ENCODE measurements at places on chromosomes 16 and 17.

DNA sequence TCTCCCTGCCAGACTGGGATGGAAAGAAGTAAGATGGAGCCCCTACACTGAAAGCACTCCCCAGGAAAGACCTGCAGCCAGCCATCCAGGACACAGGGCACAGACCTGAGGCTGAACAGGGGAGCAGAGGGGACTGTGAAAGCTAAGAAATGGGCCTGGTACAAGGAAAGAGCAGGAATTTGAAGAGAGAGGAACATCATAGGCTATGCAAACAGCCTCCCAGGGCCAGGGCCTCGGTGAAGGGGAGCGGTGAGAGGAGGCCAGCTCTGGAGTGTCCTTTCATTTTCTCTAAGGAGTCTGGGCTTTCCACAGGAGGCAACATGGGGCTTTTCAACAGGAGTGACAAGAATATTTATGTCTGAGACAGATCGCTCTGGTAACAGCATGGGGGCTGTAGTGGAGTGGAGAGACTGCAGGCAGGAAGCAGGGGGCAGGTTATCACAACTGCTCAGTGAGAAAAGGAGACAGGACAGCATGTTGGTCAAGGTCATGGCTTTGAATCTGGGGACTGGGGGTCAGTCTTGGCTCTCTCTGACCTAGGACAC is 50.1 kb downstream of the TOM1L2 start:
- DNase-seq = peak; percentile 8

GRCh38 chr17:38704606-38705522 is at the start of gene MLLT6:
Gene MLLT6 (plus strand): TSS chr17:38705273. CDS start chr17:38705633, 360 bp downstream.
- no peak for DNase-seq

DNA sequence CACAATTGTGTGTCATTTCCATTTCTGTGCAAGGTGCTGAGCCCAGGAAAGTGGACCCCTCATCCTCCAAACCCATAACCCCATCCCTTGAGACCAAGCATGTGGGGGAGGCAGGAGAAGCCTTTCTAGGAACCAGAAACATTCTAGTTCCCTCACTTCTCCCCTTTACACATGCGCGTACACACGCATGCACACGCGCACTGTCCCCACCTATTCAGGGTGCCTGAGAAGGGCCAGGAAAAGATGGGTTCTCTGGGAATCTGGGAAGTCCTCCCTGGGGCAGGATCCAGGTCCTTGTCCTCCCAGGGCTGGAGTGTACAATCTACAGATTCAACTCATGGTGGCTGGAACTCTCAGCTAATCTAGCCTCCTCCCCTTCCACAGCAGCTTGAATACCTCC is 2.4 kb downstream of the PPY start:
- DNase-seq = no peak

DNA sequence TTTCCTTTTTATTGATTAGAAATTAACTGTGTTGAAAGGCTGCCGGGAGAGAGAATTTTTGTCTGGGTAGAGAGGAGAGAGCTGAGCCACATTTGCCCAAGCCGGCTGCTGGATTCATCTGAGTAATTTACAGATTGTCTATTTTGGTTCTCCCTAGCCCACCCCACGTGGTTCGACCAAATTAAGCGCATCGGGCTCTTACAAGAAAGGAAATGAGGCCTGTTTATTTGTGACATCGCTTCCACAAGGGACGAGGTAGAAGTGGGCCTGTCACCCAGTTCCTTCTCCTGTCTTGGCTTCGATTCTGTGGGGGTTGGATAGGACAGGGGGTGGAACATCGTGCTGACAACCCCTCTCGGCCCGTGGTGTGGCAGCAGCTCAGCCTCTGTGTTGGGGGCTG is 42.9 kb downstream of the SYT17 start:
- no peak for DNase-seq

GRCh38 chr16:832652-833336 is 32.3 kb upstream of the GNG13 start:
- no peak for DNase-seq

- DNase-seq = no peak
Measured at GRCh38 chr16:86171329-86171728, 272.4 kb downstream of the IRF8 start.

DNA sequence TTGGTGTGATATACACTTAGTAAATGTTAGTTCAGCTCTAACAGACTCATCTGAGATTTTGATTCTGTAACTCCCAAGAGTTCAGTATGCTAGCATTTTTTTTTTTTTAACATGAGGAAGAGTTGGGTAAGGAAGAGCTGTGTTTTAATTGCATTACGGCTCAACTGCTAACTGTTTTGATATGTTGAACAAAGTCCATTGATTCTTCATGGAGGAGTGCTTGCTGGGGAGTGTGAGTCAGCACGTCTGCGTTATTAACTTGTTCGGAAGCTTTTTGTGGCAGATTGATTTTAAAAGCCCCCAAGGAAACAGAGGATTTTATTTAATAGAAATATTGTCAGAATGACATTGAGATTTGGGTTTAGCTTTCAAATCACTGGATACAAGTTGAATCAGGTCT is 45.8 kb downstream of the PITPNC1 start:
- no peak for DNase-seq

DNA sequence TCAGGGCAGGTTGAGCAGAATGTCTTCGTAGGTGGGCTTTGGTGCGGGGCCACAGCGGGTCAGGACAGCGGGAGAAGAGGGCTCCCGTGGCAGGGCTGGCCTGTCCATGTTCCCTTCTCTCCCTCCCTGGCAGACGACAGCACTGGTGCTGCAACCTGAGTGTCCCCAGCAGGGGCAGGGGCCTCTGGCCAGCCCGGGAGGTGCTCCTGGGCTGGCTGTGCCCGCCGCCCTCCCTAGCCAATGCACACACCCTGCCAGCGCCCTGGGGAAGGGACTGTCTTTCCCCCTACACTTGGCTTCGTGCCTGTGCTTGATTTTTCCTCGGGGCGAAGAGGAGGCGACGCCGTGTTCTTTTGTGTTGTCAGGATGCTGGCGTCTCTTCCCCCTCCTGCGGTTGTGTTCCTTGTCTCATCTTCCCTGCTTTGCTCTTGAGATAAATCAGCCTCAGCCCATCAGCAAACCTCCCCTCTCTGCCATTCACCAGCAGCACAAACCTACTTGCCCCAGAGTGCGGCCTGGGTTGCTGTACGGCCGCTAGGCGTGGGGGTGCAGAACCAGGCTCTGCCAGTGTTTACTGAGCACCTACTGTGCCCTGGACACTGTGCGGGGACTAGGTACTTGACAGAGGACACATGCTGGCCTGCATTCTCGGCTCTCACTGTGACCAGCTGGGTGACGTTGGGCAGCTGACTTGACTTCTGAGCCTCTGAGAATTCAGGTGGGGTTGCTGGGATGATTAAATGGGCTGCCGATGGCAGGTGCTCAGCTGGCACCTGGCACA is 237.3 kb upstream of the CIBAR2 start:
- peak; percentile 60 for DNase-seq

DNA sequence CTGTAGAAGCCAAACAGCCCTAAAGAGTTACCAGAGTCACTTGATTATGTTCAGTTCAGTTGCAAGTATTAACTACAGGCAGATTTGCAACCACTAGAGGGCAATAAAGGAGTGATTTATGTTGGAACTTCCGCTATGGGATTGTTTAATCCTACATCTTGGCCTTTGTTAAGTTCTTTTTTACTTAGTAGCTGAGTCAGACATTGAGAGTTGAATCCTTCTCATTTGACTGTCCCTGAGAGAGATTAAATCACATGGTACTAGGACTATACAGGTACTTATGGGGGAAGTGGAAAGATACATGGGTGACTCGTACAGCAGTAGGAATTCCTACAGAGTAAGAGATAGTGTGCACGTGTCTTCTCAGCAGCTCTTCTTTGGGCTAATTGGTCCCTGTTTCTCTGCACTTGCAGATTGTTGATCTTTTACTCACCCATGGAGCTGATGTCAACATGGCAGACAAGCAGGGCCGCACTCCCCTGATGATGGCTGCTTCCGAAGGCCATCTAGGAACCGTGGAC is 40.3 kb downstream of the CYB561 start:
- no peak for DNase-seq

DNA sequence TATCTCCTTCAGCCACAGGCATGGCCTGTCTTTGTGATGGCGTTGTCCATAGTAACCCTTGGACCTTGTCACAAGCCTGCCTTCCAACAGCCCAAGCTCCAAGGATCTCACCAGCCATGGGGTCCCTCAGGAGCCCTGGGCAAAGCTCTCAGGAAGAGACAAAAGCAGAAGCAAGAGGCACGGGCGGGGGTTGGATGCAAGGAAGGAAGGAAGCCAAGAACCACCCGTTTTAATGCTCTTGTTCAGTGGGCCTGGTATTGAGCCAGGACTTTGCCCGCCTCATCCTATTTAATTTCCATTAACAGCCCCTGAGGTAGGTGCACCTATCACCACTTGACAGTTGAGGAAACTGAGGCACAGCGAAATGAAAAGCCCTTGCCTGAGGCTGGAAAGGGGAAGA is 32.3 kb upstream of the GOSR2 start:
- no peak for DNase-seq

DNA sequence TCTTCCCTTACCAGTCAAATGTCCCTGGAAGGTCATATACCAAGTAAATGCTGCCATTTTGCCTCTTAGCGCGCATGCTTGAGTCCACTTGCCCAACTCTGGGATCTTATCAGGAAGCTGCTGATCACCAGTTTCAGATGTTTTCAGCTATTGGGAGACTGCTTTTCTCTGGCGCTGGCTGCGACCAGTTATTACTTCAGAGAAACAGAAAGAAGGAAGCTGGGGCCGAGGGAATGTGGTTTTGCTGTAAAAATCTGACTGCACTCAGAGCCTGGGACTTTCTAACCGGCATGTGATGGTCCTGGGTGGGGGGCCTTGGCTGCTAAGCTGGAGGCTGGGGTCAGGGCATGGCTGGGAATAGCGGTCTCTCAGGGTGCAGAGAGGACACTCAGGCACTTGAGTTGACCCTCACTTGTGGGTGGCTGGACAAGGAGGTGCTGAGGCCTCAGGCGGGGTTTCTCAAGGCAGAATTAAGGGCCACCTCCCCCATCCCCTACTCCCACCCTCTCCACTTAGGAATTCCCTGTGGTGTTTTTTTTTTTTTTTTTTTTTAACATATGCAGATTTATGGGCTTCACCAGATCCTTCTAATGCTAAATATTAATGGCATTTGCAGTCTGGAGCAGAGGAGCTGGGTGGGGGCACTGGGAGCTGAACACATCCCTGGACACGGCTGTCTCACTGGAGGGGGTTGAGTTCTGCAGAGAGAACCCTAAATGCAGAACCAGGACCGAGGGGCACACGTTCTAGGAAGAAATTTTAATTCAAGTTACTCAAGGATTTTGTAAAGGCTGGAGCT is 145.8 kb downstream of the CYLD start:
- DNase-seq = no peak

Measured in RWPE2 (cell line).